ENCODE measurements at places on chromosomes 6 and 20.

DNA sequence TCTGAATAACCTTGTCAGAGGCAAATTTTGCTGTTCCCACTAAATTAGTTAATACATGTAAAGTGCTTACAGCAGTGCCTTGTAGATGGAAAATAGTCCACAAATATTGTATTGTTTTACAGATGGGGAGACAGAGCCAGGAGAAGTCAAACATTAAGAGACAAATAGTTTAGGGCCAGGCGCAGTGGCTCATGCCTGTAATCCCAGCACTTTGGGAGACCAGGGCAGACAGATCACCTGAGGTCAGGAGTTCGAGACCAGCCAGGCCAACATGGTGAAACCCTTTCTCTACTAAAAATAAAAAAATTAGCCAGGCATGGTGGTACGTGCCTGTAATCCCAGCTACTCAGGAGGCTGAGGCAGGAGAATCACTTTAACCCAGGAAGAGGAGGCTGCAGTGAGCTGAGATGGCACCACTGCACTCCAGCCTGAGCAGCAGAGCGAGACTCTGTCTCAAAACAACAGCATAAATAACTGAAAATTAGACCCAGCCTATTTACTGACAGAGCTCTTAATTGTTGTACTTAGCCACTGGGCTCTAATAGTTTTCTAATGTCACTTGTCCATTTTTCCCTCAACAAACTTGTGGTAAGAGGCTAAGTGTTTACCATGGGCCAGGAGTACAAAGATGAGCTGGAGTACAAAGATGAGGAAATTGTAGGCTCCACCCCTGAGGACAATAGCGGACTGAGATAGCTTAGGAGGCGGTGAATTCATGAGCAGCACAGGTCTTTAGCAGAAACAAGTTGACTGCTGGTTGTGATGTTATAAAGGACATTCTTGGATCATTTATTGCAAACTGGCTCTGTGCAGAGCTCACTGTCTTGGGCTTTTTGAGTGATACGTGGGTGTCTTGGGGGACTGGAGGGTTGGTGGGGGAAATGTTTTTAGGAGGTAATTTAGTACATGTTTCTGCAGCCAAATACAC lies 6.4 kb downstream of the ZSWIM3 start:
- DNase-seq: no peak

DNA sequence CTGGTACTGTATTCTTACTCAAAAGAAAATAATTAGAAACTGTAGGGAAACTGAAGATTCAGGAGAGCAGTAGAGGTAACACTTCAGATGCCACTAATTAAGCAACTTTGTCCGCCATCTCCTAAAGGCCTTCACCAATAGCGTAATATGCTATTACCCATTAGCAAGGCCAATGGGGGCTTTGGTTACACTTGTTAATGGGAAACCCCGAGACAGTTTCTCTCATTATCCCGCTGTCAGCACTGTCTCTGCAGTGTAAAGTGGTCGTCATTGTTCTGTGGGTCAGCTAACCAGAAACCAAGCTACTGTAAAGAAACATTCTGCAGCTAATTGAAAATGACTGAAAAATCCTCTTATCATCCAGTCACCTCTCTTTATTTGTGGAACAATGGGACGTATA lies 468.0 kb upstream of the POU3F2 start:
- no peak for DNase-seq

DNA sequence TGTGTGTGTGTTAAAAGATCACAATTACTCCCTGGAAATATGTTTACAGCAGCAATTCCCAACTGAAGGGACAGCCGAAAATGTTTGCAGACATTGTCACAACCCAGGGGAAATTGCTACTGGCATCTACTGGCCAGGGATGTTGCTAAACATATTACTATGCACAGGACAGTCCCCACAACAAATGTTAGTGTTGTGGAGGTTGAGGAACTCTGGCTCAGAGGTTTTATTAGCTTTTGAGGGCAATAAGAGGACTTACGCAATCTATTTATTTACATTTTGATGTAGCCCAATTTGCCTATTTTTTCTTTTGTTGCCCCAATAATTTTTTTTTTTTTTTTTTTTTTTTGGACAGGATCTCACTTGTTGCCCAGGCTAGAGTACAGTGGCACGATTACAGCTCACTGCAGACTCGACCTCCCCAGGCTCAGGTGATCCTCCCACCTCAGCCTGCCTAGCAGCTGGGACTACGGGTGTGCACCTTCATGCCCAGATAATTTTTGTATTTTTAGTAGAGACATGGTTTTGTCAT lies 154.1 kb downstream of the RPS12 start:
- no peak for DNase-seq

DNA sequence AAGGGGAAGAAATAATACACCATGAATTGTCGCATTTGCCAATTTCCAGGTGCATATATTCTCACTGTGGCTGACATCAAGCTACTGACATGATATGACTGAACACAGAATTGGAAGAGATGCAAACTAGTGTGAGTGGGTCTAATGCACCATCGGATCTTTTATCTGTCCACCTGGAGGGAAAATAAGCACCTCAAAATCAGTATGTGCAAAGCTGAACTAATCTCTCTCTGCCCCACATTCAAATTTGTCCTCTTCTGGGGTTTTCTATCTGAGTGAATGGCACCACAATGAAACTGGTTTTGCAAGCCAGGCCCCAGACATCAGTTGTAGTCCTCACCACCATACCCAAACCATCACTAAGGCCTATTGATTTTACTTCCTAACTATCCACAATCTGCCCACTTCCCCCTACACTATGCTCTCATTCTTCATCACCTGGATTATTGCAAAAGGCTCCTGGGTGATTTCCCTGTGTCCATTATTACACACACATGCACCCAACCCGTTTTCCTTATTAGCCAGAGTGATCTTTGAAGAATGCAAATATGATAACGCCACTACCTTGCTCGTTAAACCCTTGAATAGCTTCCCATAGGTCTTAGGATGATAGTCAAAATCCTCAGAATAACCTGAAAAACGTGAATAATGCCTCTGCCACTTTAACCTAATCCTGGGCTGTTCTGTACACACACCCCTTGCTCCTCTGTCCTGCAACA lies 159.0 kb upstream of the GMDS start:
- no peak for DNase-seq

DNA sequence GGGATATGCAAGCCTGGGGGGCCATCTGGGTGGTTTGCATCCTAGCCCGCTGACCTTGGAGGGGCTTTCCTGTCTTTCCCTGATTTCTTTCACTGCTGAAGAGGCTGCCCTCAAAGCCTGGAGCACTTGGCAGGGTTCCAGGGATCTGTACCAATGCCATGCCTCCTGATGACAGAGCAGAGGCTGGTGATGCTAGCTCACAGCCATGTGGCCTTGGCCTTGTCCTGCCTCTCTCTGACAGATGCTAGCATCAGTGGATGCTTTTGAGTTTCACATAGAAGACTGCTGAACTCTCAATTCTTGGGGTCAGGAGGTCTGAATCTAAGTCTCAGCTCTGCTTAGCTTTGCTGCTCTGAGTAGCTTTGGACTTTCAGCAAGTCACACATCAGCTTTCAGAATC lies 21.9 kb upstream of the RREB1 start:
- no peak for DNase-seq

DNA sequence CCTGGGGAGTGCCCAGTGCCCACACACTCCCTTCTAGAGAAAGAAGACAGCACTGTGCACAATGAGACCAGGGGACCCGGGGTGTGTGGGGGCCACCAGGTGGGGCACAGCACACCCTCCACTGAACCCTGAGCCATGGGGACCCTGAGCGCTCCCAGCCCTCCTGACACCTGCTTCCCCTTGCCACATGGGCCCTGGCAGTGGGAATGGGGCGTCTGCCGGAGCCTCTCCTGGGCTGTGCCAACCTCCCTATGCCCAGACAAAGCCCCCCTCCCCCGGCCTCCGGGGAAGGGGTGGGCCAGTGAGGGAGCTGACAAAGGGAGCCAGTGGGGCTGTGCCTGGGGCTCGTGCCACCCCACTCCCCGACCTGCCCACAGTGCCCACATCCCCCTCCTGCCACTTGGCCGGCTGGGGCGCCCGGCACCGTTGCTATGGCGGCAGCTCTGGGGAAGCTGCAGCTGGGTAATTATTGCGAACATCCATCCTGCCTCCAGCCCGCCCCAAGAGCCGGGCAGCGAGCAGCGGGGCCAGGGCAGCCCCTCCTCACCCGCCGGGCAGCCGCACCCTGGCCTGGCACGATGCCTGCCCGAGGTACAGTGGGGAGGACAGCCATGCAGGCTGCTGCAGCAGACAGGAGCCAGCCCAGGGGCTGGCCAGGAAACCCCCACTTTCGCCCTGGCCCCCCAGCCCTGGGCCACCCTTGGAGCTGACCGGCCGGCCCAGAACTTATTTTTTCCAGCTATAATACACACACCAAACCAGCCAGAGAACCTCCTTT lies 41.9 kb upstream of the NOL4L start:
- no peak for DNase-seq

GRCh38 chr6:158560836-158561320 lies 987 bp downstream of the TMEM181 start:
- no peak for DNase-seq

- DNase-seq: peak; percentile 36
Observed at GRCh38 chr6:28489366-28490204, 26.0 kb downstream of the GPX6 start.

GRCh38 chr20:33865761-33866370 lies 54.7 kb downstream of the CHMP4B start:
- DNase-seq: no peak

- DNase-seq: no peak
Observed at GRCh38 chr20:17624551-17625245, 54.8 kb downstream of the DSTN start.

DNA sequence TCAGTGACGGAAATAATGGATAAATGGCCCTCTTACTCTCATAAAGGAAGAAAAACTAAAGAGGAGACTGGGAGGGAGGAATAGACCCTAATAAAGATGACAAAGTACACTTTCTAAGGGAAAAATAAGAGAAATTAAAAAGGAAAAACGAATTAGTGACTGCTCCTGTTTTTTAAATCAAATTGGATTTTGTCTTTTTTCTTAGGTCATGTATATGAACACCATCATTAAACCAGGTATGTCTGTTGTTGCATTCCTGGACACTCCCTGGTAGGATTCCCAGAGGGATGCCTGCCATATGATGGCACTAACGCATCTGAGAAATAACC lies 59.4 kb upstream of the BTN3A2 start:
- DNase-seq: no peak

DNA sequence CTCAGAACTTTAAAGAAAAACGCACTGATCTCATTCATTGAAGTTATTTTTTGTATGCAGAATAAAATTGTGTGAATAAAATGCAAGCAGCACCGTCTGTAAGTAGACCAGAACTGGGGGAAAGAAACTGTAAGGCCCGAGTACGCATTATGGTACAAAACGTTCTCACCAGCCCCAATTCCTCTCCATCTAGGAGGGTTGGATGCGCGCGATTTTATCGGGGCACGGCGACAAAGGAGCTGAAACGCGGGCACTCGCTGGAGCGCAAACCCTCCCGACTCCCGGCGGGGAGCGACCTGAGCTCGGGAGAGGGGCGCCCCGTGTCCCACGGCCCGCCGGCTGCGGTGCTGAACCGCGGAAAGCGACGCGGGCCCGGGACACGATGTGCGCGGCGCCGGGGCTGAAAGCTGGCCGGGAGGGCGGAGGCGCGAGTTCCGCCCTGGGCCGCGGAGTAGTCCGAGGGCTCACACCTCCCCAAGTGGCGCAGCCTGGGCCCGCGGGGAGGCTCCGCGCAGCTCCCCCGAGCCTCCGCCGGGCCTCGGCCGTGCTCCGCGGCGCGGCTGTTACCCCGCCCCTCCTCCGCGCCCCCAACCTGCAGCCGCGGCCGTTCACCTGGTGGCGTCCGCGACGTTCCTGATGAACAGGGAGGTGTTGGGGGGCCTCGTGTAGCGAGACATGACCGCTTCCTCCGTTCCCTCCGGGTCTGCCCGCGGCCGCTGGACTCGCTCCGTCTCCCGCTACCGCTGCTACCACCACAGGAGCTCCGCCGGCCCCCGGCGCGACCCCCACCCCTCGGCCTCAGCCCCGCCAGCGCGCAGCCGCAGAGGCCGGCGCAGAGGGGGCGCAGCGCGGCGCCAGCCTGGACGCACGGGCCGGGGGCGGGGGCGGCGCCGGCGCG lies at the start of gene SRSF12:
TSS of gene SRSF12 (minus strand) at position 861 of the 898 bp plus-strand sequence. CDS start at position 677, 184 bp downstream.
- no peak for DNase-seq

GRCh38 chr20:37225146-37225545 lies 36.5 kb downstream of the GHRH start:
- no peak for DNase-seq

DNA sequence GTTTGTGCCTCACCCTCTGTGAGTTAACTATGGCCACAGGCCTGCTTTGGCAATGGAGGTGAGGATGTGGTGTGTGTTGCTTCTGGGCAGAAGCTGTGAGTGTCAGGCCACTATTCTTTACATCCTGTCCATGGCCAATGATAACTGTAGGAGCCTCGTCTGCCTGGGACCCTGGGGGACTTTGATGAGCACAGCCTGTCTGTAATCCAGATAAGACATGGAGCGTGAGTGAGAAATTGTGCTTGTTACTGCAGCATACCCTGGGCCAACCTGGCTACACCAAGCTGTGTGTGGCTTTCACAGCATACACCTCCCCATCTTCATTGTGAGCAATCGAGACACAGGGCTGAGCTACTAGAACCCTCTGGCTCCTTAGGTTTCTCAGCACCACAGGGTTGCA lies 150.4 kb downstream of the MYLK4 start:
- DNase-seq: no peak

DNA sequence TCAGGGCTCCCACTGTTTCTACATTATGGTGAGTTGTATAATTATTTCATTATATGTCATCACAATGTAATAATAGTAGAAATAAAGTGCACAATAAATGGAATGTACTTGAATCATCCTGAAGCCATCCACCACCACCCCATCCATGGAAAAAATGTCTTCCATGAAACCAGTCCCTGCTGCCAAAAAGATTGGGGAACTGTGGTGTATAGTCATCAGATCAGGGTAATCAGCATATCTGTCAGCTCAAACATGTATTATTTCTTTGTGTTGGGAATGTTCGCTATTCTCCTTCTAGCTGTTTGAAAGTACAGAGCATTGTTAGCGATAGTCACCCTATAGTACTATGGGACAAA lies 33.8 kb upstream of the SLC22A23 start:
- DNase-seq: no peak

- peak; percentile 85 for DNase-seq
Observed at GRCh38 chr6:99933129-99933528, 60.9 kb downstream of the MCHR2 start.

GRCh38 chr20:10696650-10697049 lies 22.9 kb upstream of the JAG1 start:
- DNase-seq: no peak

DNA sequence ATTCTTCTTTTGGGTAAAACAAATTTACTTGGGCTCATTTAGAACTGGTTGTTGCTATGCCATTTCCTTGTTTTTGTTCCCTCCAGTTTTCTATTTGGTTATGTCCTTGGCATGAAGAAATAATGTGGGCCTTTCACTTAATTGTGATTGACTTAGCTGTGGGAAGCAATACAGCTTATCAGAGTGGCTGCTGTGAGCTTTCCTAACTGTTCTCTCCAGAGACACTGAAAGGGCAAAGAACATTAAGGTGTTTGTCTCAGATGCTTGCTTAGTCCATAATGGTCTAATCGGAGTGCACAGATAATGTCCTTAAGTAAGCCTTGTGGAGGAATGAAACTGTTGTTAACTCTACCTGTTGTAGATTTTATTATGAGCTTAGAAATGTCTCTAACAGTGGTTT lies 56.6 kb downstream of the SH3BGRL2 start:
- no peak for DNase-seq

GRCh38 chr6:43921548-43922425 lies 151.8 kb downstream of the VEGFA start:
- no peak for DNase-seq

Data from fibroblast of skin of left quadriceps (primary cell).